ENCODE measurements at places on chromosomes 13 and 19.

DNA sequence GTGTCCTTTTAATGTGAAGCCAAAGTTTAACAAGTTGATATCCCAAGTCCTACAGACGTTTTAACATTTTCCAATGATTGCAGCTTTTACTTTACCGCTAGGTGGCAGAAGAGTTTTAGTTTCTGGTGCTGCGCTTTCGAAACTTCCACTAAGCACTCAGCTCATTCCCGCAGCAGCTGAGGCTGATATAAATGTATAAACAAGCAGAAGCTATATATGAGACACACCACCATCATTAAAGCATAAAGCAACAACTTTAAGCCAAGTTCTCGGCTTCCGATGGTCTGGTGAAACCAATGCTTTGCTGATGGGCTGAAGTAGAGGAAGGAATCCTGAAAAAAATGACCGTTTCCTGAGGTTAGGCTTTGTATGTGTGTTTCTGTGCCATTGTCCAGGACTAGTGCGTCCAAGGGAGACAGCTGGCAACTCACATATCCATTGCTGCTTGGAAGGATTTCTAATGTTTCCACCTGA is 753.9 kb downstream of the OLFM4 start:
- peak; percentile 19 for DNase-seq

GRCh38 chr19:49316284-49316683 is 8.7 kb downstream of the SLC6A16 start:
- DNase-seq = no peak

- DNase-seq = no peak
Observed at GRCh38 chr19:9673912-9674662, 813 bp downstream of the ZNF562 start.

- no peak for DNase-seq
Observed at GRCh38 chr19:19371059-19371458, 34.4 kb upstream of the GATAD2A start.

- DNase-seq = no peak
Observed at GRCh38 chr13:30789166-30789862, 54.0 kb downstream of the ALOX5AP start.

- DNase-seq = peak; percentile 67
Observed at GRCh38 chr19:16327911-16328823, 3.5 kb downstream of the KLF2 start.

Measured in CD4-positive, CD25-positive, alpha-beta regulatory T cell (primary cell).